ENCODE measurements at places on chromosomes 2 and 18. TPM values are rescaled to one million over a fixed set of nuclear protein-coding genes. Genes with fewer than 3 reads are reported as not detected.

Gene TSPYL6
- total RNA-seq, result not detected

Gene KIAA2012
- not detected for total RNA-seq

Gene EIF2AK2
- 19.3 TPM for total RNA-seq

Gene SRD5A2
- not detected for total RNA-seq

Gene AMER3
- total RNA-seq, result not detected

Gene MAP3K2
- 24.8 TPM for total RNA-seq

Gene GKN1
- not detected for total RNA-seq

Gene LDLRAD4
- 13.4 TPM for total RNA-seq

Gene KCNE4
- total RNA-seq, result under 0.01 TPM

Gene CCDC68
- total RNA-seq, result 0.34 TPM

Gene IL1RL1
- under 0.01 TPM for total RNA-seq

Gene CRYBA2
- not detected for total RNA-seq

Gene VWC2L
- not detected for total RNA-seq

Gene TET3
- 4.4 TPM for total RNA-seq

Gene MRO
- total RNA-seq, result not detected

Gene RAB27B
- total RNA-seq, result under 0.01 TPM

Gene SMYD1
- total RNA-seq, result not detected

Gene DSC2
- total RNA-seq, result 0.09 TPM

Gene RIT2
- not detected for total RNA-seq

Gene ALPG
- total RNA-seq, result not detected

Gene CELF4
- total RNA-seq, result not detected

Gene GALNT3
- total RNA-seq, result 0.11 TPM

Gene SERPINB11
- not detected for total RNA-seq

Gene POMC
- 0.54 TPM for total RNA-seq

Gene MGAT4A
- total RNA-seq, result 6.8 TPM

Gene POTEC
- total RNA-seq, result not detected

Gene CCBE1
- 0.09 TPM for total RNA-seq

Gene CFAP53
- under 0.01 TPM for total RNA-seq

Gene SIX3
- total RNA-seq, result not detected

Gene KRTCAP3
- not detected for total RNA-seq

Gene MALT1
- total RNA-seq, result 21.5 TPM

Gene TRABD2A
- 0.17 TPM for total RNA-seq

Gene SLC19A3
- not detected for total RNA-seq
